ENCODE measurements at places on chromosomes 6 and 20.

GRCh38 chr6:105274678-105275077, 94.9 kb upstream of the POPDC3 start:
- no peak for DNase-seq

- DNase-seq = no peak
Observed at GRCh38 chr6:11386323-11386722, 151.2 kb upstream of the TMEM170B start.

GRCh38 chr6:164315376-164315775, 900.9 kb downstream of the QKI start:
- DNase-seq = no peak

DNA sequence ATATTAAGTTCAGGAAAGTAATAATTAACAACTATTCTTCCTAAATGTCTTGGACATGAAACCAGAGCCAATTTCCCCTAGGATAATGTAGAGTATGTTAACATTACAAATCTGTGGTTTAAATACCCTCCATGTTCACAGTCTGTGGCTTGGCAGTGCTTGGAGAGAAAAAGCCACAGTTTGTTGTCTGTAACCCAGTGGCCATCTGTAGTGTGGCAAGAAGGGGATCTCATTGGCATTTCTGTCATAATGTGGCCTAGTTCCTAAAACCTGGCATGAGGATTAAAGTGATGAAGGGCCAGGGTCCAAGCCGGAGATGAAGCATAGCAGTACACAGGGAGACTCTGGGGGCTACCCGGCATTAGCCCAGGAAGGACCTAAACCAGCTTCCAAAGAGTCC, 31.2 kb downstream of the SYNE1 start:
- no peak for DNase-seq

- no peak for DNase-seq
Observed at GRCh38 chr6:146355521-146356100, 188.0 kb upstream of the RAB32 start.

DNA sequence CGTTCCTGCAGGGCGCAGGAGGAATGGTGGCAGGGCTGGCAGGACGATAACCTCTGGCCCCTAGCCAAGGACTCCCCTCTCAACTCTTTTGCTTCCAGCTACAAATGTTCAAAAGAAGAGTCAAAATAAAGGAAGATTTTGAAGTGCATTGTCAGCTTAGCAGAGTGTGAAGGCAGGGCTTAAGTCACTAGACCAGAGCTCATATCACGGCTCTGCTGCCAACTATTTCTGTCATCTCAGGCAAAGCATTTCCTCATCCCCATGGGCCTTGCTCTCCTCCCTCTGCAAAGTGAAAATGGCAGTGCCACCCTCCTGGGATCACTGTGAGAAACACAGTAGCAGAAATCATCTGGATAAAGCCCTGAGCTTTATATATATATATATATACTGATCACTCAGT, 36.7 kb downstream of the CFAP61 start:
- no peak for DNase-seq

DNA sequence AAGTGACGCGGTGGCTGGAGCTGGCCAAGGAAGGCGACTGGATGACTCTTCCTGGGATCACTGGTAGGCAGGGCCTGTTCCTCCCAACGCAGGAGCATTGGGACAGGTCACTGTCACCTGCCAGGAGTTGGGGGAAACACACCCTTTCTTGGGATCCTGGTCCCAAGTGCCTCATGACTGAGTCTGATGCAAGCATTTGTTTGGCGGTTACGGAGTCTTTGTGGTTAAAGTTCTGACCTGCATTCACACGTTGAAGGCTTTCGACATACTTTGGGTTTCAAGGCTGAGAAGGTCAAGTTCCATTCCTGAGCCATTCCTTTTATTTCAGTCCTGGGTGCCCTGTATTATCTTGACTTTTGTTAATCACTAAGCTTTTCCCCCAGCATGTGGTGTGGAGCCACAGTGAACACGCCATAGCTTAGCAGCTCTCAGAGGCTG, 6.0 kb downstream of the PNLDC1 start:
- no peak for DNase-seq

- no peak for DNase-seq
Observed at GRCh38 chr20:20608641-20609040, 103.8 kb downstream of the RALGAPA2 start.

Data from CD4-positive, alpha-beta T cell treated with Interleukin-6 at 100 ng/mL for 8 hours (primary cell).